ENCODE measurements at places on chromosomes 2 and 18.

- DNase-seq: no peak
Observed at GRCh38 chr2:95799892-95800291, 191.7 kb downstream of the ANKRD36C start.

DNA sequence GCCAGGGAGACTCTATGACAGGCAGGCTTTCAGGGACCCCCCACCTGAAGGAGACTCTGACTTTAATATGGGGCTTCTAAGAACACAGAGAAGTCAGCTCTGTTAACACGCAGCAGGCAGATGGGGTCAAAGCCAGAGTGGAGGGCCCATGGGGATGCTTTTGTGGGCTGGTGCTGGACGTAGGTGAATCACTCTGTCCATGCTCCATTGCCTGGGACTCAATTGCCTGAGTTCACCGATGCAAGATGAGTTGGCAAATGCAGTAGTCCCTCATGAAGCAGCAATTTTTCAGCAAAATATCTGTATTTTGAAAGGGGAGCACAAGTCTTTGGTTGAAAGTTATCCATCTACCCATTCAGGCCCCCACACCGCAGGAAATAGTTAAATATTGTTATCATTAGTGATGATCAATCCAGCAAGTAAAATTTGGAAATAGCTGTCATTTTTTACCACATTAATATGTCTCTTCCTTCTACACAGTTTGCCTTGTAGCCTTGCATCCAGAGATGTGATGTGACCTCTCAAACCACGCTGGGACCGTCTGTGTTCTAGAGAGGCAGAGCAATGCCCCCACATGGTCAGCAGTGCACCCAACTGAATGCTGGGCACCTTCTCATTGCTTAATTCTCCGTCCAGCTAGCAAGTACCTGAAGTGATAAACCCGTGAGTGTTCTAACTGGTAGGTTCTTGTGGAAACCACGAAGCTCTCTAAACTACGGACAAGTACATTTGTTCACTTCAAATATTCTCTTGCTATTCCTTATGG, 34.8 kb upstream of the FAM110C start:
- no peak for DNase-seq

- no peak for DNase-seq
Observed at GRCh38 chr2:158228943-158229508, 127.3 kb downstream of the UPP2 start.

- DNase-seq: no peak
Observed at GRCh38 chr2:50791271-50791670, 240.7 kb downstream of the NRXN1 start.

DNA sequence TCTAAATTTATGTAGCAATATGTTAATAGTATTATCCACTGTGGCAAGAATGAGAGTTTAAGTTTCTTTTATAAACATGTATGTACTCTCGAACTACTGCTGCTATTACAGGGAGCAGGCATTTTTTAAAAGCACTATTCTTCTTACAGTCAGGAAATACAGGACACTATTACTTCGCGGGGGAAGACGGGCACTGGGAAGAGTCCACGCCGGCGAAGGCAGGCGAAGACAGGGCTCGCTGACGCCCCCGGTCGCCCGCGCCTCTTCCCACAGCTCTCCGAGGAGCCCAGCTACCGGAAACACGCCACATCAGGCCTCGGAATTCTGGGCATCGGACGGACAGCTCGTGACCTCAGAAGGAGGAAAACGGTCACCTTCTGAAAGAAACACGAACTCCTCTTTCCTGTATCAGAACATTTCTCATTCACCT, 90.2 kb downstream of the FAM161A start:
- no peak for DNase-seq

GRCh38 chr2:65992198-65992554, 442.7 kb upstream of the MEIS1 start:
- no peak for DNase-seq

DNA sequence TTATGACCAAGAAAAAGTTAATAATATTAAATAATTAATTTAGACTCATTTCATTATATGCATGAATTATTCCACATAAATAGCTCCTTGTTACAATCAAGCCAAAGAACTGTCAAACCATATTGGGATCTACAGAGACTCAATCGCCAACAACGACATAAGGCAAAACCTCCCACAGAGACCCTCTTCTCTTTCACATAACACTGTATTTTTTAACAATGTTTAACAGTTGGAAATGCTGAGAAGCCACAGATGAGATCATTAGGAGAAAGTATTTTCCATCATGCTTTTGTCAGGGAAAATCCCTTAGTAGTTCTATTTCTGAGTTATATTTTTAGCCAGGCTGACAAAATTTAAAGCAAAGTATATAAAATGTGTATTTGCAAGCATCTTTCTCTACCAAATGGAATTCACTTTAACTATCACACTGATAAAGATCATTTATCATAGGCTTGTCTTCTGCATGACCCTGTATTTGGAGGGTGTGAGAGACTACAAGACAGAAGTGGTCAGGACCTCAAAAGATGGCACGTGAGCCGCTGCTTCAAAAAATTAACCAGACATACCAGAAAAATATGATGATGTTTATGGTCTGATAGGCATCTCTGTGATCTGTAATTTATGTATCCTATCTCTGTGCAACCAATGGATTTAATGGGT, 383.8 kb downstream of the NRXN1 start:
- no peak for DNase-seq

- no peak for DNase-seq
Observed at GRCh38 chr18:25921677-25922421, 168.6 kb downstream of the SS18 start.

- no peak for DNase-seq
Observed at GRCh38 chr2:185583058-185583816, 155.4 kb upstream of the FSIP2 start.

Data from stimulated activated CD8-positive, alpha-beta memory T cell treated with anti-CD3 and anti-CD28 coated beads, Interleukin-4, amount 100 ng/mL, for 4 hours (primary cell).